ENCODE measurements at places on chromosomes 2 and 18. TPM values are rescaled to one million over a fixed set of nuclear protein-coding genes. Genes with fewer than 3 reads are reported as not detected.

ALLC gene
- 0.08 TPM for polyA plus RNA-seq

REG3G gene
- polyA plus RNA-seq: not detected

- no peak for DNase-seq
Measured at GRCh38 chr2:177281400-177282180, 17.1 kb upstream of the NFE2L2 start.

GRCh38 chr2:16218625-16219024, 278.3 kb downstream of the MYCN start:
- peak; percentile 72 for DNase-seq

DNA sequence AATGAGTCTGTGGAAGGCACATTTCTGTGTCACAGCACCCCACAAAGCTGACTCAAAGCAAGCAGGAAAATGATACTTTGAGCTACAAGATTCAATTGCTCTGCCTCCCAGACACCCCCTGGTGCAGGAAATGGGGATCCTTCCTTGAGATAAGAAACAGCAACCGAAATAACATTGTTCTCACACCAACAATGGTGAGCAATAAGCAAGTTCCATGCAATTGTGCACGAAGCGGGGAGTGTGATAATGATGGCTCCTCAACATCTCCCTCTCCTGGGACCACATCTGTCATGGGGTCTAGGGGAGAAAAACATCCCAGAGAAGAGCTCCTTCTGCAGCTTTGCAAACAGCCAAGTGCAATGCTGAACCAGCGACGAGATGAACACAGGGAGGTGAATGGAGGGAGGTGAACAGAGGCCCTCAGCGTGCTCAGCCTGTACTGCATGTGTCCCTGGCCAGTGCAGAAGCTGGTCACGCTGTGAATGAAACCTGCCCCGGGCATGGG, 67.7 kb downstream of the PDCL3 start:
- DNase-seq: no peak

GRCh38 chr2:207950761-207951114, 74.6 kb downstream of the PLEKHM3 start:
- no peak for DNase-seq

GRCh38 chr2:169507698-169508097, 1.8 kb upstream of the KLHL41 start:
- DNase-seq: no peak

DNA sequence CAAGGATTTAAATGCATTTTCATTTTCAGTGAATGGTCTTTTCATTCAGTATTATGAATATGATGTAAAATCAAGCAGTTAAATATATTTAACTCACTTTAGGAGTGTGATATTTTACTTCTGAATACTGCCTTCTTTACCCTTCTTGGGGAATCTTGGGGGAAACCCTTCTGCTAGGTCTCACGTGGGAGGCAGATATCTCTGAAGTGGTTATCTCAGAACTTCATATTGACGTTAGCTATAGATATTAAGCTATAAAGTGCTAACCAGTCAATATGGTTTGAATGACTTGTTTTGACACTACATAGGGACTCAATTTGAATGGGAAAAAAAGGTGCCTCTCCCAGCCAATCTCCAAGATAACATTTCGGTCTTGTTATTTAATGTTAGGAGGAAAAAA, 9.8 kb downstream of the REL start:
- DNase-seq: no peak

DNA sequence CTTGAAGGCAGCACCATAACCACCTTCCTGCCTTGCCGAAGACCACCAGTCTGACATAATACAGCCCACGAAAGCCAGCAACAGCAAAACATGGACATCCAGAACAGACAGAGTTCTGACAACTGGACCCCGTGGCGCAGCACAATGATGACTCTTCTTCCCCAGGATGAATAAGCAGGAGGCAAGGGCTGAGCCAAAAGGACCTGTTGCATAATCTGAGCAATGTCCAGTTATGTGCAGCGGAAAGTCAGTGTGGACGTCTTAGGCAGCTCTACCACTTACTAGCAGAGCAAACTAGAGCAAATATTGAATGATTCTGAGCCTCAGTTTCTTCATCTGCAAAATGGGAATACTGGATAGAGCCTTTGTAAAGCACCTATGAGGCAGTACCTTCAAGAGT, 225.1 kb downstream of the ZBTB7C start:
- DNase-seq: no peak

Measured in SK-N-SH (cell line).